RWPE2 (cell line): ENCODE measurements at places on chromosomes 7 and 10.
A peak's percentile ranks its signal among the peaks of the same experiment; 100 is the strongest.

DNA sequence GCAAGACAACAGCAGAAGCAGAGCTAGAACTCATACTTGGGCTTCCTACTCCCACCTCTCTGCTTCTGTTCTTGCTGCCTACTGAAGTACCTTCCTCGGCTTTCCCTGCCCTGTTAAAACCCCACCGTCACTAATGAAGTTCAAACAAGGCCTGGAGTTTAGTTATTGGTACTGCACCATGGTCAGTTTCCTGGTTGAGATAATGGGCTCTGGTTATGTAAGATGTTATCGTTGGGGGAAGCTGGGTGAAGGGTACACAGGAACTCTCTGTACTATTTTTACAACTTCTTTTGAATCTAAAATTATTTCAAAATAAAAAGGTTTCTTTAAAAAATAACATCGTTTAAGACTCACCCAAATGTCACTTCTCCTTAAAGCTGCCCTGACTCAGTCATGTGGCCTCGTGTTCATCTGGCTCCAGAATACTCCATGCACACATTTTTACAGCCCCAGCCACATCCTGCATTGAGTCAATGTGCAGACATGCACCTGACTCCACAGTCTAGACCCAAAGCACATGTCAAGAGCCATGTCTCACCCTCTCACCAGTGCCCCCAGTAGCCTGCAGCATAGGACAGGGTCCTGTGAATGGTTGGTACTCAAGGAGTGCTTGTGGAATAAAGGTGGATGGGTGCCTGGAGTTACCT is 36.9 kb upstream of the AQP1 start:
- DNase-seq, result no peak
- no peak overlapping the region for H3K4me3 ChIP-seq
- no peaks in the 10 kb centered on the region for H3K36me3 ChIP-seq
- H3K27me3 ChIP-seq, result no peaks in the 10 kb centered on the region
- no peaks in the 10 kb centered on the region for H3K4me1 ChIP-seq

DNA sequence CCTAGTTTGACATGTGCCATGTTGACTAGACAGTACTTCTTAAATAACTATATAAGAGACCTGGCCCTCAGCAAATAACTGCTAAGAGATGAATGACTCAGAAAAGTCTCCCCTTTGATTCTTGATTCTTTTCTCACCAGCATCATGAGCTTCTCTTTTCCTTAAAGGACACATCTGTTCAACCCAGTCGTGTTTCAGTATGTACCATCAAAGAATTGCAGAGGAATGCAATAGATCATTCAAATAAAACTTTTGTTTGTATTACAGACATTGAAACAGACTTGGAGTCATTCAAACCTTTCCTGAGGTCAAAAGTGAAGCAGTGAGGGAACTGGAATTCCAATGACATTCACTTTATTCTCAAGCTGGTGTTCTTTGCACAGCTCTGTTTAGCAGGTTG is 598.3 kb upstream of the GHITM start:
- H3K36me3 ChIP-seq, result no peaks in the 10 kb centered on the region
- no peak for DNase-seq
- no peaks in the 10 kb centered on the region for H3K27me3 ChIP-seq
- no peak overlapping the region for H3K27ac ChIP-seq

DNA sequence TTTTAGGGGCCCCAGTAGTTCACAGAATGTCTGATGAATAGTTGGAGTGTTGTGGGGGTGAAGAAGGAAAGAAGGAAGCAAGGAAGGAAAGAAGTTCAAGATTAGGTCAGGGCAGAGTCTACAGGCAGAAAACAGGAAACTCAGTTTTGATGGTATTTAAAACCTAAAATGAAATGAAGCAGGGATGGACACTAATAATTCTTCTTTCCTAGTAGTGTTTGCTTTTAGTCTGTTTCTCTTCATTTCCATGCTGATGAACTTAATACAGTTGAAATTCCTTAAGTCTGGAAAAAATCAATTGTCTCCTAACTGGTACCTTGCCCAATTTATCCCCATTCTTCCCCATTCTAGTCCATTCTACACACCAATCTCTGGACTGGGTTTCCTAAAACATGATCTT is 59.0 kb upstream of the GSAP start:
- H3K27ac ChIP-seq, result no peak overlapping the region
- no peak overlapping the region for H3K4me3 ChIP-seq
- no peaks in the 10 kb centered on the region for H3K27me3 ChIP-seq
- no peak for DNase-seq
- H3K36me3 ChIP-seq, result no peaks in the 10 kb centered on the region
- peaks cover 10% of the 10 kb centered on the region for H3K4me1 ChIP-seq

DNA sequence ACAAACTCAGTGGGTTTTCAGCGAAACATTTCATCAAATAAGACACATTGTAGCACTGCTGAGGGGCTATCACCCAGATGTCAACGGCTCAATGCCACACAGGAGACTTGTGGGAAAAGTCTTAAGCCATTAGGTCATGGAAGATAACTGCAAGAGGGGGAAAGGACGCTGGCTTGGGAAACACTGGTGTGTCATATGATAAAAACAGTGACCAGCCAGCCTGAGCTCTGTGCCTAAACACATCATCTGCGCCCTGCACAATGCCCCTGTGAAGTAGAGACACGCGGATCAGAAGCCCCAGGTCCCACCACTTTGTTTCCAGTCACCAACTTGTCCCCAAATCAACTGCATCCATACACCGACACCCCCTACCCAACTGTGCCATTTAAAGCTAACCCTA is 116.7 kb downstream of the TNS3 start:
- DNase-seq, result no peak
- H3K4me3 ChIP-seq, result no peak overlapping the region
- peaks cover 13% of the 10 kb centered on the region; the same call in 1 of the 2 replicates for H3K36me3 ChIP-seq
- H3K27me3 ChIP-seq, result no peaks in the 10 kb centered on the region

- no peaks in the 10 kb centered on the region for H3K36me3 ChIP-seq
- DNase-seq, result no peak
- H3K27me3 ChIP-seq, result no peaks in the 10 kb centered on the region
- H3K27ac ChIP-seq, result no peak overlapping the region
These were observed 5.3 kb downstream of the SRGN start for GRCh38 chr10:69092959-69093850.

- peaks cover 30% of the 10 kb centered on the region for H3K4me1 ChIP-seq
- no peaks in the 10 kb centered on the region for H3K27me3 ChIP-seq
- peak overlapping the region; percentile 89 for H3K27ac ChIP-seq
- DNase-seq, result no peak
These were observed 23.7 kb downstream of the RTKN2 start for GRCh38 chr10:62244785-62245467.

DNA sequence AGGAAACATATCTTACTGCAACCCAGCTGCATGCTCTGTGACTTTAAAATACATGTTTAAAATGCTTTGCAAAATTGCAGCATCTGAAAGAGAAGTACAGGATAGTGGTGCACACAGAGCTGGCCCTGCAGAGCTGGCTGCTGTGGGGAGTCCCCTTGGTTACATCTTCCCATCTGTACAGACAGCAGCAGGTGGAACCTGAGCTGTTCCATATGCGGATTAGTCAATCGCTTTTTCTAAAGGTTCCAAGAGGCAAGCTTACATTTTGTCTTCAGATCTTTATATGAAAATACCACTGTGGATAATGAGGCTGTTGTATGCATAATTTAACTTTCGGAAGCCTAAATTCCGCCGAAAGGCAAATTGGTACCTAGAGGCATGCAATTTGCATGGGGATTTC is 444.1 kb downstream of the NRG3 start:
- no peaks in the 10 kb centered on the region for H3K4me1 ChIP-seq
- no peak overlapping the region for H3K27ac ChIP-seq
- H3K27me3 ChIP-seq, result no peaks in the 10 kb centered on the region
- DNase-seq, result no peak
- no peaks in the 10 kb centered on the region for H3K36me3 ChIP-seq

DNA sequence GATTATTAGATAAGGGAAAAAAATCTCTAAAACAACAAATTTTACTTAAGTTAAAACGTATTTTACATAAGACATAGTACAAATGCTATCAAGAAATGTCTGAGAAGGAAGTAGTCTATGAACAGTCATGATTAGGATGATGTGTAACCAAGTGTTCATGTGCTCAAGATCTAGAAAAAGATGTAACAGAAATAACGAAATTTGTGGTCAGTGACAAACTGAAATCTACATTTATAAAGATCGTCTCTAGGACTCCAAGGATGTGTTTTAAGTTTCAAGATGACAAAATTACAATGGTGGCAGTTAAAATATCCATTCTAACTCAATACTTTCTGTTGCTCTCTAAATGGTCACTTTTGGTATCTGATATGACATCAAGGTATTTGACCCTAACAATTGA is 17.2 kb downstream of the PPP3CB start:
- H3K27me3 ChIP-seq, result no peaks in the 10 kb centered on the region
- H3K36me3 ChIP-seq, result peaks cover 70% of the 10 kb centered on the region
- DNase-seq, result no peak
- H3K4me3 ChIP-seq, result no peak overlapping the region
- no peak overlapping the region for H3K27ac ChIP-seq
- H3K4me1 ChIP-seq, result peaks cover 9% of the 10 kb centered on the region

DNA sequence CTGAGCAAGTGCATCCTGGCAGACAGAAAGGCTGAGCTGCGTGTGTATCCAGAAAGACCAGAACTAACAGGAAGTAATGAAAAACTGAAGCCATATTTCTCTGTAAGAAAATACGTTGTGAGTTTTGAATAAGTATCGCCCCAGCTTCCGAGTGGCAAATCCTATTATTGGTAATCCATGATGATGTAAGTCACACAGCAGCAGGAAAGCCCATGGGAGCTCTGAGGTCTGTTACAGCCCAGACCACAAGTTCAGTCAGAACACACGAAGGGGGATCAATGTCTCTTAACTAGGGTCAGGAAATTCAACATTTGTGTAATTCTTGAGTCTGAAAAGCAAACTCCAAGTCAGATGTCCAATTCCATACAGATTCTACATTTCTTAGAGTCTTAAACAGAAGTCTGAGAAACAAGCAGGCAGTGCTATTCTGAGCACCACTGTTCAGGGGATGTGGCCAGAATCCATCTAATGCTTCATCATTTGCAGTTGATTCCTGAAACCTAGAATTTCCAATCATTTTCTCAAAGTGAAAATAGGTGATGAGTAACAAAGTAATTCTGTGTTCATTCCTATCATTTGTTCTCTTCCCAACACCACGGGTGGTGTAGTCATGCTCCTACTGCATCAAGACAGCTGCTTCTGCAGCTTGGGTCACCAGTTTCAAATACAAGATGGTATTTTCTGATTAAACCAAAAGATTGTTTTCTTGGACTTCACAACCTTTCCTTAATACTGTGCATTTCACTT is at the start of gene LRIT2:
Gene LRIT2 (minus strand): TSS at position 118 of the 747 bp plus-strand sequence. CDS start 24 bp downstream, at position 94.
- no peak within 1 kb of the TSS for H3K4me3 ChIP-seq
- DNase-seq, result no peak
- H3K27ac ChIP-seq, result no peak within 1 kb of the TSS
- H3K27me3 ChIP-seq, result no peaks in the 10 kb centered on the region
- H3K36me3 ChIP-seq, result no peaks in the 10 kb centered on the region

DNA sequence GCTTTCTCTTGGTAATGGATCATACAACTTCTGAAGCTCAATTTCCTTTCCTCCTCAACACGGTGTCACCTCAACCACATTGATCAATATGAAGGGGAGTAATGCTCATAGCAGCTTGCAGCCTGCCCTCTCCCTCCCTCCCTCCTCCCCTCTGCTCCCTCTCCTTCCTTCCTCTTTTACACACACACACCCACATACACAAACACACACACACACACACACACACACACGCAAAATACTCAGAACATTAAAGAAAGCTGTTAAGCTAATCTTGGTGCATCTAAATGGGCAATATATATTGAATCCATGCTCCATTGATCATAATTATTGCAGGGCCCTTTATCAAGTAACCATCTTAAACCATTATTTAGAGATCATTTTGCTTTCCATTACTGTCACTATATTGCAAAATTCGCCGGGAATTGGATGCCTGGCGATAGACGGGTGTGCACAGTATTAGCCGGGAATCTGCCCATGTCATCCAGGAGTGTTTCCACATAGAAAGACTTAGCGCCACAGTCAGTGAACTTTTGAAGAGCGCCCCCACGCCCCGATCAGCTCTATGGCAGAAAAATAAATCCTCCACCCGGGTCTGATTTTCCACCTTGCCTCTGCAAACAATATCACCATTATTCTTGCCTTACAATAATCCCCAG is 122.0 kb downstream of the PRLHR start:
- no peak for DNase-seq
- no peaks in the 10 kb centered on the region for H3K4me1 ChIP-seq
- H3K27me3 ChIP-seq, result no peaks in the 10 kb centered on the region
- H3K4me3 ChIP-seq, result no peak overlapping the region
- no peak overlapping the region for H3K27ac ChIP-seq
- H3K36me3 ChIP-seq, result no peaks in the 10 kb centered on the region

GRCh38 chr7:123355576-123356190 is 155.9 kb upstream of the SLC13A1 start:
- H3K4me3 ChIP-seq, result no peak overlapping the region
- no peak for DNase-seq
- no peaks in the 10 kb centered on the region for H3K27me3 ChIP-seq
- no peak overlapping the region for H3K27ac ChIP-seq
- no peaks in the 10 kb centered on the region for H3K36me3 ChIP-seq

DNA sequence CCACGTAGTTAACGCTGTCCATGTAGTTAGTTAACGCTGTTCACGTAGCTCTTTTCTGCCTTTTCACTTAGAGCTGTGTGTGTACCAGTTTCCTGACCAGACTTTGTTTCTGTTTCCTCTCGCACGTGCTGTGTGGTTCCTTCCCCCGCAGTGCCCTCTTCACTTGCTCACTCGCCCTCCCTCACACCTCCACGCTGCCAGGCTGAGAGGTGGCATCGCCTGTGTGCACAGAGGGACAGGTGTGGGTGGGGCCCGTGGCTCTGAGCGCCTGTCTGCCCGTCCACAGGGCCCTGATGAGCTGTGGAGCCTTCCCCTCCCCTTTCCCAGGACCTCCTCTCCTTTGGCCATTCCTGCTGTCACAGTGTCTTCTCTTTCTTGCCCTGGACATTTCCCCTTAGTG is 30.6 kb downstream of the WDR37 start:
- DNase-seq, result no peak
- no peaks in the 10 kb centered on the region for H3K27me3 ChIP-seq
- H3K27ac ChIP-seq, result no peak overlapping the region
- no peaks in the 10 kb centered on the region for H3K4me1 ChIP-seq
- peaks cover 53% of the 10 kb centered on the region for H3K36me3 ChIP-seq

DNA sequence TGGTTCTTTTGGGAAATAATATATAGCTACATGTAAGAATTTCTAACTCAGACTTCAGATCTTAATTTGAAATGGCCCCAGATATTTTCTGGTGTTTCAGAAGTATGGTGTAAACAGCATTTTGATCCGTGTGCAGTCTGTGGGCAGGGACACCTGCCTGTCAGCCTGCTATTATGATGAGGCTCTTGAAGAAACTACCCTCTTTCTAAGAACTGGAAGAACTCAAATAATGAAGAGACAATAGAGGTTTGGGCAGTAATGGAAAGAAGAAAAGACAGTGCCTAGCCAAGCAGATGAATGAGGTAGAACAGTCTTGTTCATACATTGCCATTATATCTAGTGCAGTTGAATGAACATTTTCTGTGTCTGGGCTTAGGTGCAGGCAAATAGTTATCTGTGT is 256.6 kb downstream of the ARHGAP21 start:
- H3K4me3 ChIP-seq, result peak overlapping the region; percentile 36
- H3K27me3 ChIP-seq, result no peaks in the 10 kb centered on the region
- peak overlapping the region; percentile 95 for H3K27ac ChIP-seq
- peaks cover 1% of the 10 kb centered on the region for H3K36me3 ChIP-seq
- H3K4me1 ChIP-seq, result peaks cover 51% of the 10 kb centered on the region

- DNase-seq, result no peak
- no peak overlapping the region for H3K27ac ChIP-seq
- no peaks in the 10 kb centered on the region for H3K27me3 ChIP-seq
- no peaks in the 10 kb centered on the region for H3K4me1 ChIP-seq
- H3K36me3 ChIP-seq, result no peaks in the 10 kb centered on the region
These were observed 177.5 kb downstream of the RAPGEF5 start for GRCh38 chr7:22179442-22179879.
